Activated CD8-positive, alpha-beta memory T cell treated with anti-CD3 and anti-CD28 coated beads for 36 hours (primary cell): ENCODE measurements at places on chromosomes 16 and 17. TPM values are rescaled to one million over a fixed set of nuclear protein-coding genes. Genes with fewer than 3 reads are reported as not detected.

Gene TM4SF5
- not detected for total RNA-seq

Gene MSI2
- 56.5 TPM for total RNA-seq

Gene TEKT5
- total RNA-seq, result not detected

Gene USP43
- total RNA-seq, result 0.32 TPM

Gene KRTAP17-1
- not detected for total RNA-seq

Gene RPL27
- 1,386 TPM for total RNA-seq

Gene RBFOX1
- not detected for total RNA-seq

Gene CCL16
- not detected for total RNA-seq

Gene SOX15
- total RNA-seq, result 0.13 TPM

Gene MON1B
- 69.8 TPM for total RNA-seq
